Anterior cingulate cortex (tissue), 58 donors: ENCODE measurements at places on chromosomes 2 and 18.

GRCh38 chr2:160679686-160680085, 186.1 kb upstream of the RBMS1 start:
- no peak for DNase-seq

DNA sequence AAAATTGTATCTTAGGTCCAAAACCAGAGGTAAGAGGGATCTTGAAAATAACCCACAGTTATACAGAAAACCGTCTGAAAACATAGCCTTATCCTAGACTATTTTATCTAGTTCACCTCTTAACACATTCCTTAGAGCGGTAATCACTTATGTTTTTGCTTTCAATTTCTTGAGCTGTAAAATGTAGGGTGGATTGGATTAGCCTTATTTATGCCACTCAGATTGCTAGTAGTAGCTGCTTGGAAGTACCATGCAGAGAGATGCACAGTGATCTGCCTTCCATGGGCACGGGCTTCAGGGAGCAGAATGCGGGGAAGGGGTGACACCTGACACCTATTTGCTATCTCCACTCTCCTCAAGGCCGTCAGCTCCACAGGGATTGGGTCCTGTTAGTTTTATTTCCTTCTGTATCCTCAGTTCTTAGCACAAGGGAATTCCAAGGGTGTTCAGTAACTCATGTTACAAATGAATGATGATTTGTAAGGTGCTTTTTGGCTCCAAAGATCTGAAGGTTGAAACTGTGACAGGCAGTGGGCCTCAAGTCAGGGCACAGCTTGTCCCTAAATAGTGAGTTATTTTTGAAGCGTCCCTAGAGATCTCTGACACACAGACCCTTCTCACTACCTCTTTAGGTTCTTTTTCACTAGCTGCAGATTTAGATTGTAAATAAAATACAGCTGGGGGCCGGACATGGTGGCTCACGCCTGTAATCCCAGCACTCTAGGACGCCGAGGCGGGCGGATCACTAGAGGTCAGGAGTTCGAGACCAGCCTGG, 64.0 kb upstream of the PMAIP1 start:
- DNase-seq: no peak

DNA sequence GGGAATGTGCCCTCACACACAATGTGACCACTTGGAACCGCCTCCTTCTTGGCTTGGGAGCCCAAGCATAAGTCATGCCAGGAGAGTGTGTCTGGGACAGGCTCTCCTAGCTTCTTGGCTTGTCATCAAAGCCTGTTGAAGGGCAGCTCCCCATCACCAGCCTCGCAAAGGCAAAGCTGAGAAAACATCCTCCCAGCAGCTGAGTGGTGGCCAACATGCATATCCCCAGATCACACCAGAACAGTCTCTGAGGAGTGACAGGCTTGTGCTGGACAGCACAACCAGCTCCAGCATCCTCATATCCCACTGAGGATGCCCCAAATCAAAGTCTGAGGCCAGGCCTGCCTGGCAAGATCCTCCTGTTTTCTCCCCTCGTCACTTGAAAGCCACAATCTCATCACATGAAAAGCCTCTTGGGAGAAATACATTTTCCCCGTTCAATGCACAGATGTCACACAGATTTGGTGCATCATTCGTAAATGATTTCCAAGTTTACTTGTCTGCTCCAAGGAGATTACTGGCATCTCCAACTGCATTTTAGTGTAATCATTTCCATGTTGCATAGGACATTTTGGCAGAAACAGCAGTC, 269.3 kb downstream of the TTC32 start:
- DNase-seq: no peak

DNA sequence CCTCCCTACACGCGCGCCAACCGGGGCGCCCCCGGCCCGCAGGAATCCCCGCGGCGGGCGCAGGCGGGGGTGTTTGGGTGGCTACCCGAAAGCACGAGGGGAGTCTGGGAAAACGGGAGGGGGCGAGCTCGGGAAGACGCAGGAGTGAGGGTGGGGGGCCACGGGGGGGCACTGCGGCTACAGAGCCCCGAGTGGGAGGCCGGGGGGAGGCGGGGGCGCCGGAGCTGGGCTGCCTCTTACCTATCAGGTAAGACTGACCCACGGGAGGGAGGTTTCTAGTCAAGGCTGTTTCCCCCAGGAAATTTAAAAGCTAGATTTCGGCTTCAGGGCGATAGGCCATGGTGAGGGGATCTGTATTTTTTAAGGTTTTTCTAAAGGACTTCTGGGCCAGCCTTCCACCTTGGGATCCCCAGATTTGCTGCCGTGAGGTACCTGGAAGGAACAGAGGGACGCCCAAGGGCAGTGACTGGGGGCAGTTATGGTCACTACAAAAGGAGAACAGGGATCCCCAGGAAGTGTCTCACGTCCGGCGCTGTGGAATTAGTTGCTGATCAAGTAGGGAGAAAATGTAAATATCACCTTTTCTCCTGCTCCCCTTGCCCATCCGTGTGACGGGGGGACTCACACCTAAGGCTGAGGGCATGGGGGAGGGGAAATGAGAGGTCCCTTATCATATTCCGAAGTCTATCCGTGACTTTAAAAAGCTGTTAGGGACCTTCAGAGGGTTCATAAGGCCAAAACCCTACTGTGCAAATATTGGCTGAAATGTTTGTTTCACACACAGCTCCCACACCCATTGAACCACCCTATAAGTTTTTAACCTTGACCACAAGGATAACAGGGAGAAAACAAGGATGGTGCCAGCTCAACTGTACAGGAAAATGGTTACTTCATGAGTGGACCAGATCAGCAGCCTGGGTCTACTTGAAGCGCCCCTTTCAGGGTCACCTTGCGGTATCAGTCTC, 638 bp upstream of the IRS1 start:
- DNase-seq: no peak

DNA sequence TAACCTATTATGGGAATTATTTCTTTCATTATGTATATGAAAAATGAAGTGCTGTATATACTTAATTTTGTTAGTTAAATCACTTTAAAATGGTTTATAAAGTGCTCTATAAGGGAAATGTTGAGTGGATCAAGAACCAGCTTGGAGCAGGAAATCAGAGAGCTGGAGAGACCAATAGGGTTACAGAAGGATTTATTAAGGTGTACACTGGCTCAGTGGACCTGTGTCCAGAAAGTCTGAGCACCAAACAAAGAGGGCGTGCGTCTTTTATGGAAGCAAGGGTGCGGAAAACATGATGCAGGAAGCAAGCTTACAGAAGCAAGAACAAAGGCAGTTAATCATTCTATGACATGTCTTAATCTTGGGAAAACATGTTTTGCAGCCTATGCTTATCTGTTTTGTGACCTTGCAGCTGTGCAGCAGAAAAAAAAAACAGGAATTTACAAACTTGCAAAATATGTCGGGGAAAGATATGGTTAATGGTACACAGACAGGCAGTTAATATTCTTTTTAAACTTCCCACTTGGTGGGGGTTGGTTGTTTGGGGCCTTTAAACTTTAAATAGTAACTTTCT, 65.2 kb upstream of the SLC35G4 start:
- no peak for DNase-seq

DNA sequence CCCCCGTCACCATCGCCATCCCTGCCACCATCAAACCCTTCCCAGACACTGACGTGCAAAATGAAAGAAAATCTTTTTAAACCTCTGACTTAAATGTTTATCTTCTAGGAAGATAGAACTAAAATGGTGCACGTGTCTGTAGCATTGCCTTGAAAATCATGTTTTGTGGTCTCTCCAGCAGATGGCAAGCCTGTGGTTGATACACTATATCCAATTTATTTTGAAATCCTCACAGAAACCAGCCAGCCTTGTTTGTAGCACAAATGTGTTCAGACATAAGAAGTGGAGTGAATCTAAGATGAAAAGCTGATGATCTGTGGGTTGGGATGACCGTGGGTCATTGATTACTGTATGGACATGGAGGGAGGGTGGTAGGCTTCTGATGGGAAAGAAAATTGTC, 436.2 kb upstream of the SMIM21 start:
- DNase-seq: no peak

DNA sequence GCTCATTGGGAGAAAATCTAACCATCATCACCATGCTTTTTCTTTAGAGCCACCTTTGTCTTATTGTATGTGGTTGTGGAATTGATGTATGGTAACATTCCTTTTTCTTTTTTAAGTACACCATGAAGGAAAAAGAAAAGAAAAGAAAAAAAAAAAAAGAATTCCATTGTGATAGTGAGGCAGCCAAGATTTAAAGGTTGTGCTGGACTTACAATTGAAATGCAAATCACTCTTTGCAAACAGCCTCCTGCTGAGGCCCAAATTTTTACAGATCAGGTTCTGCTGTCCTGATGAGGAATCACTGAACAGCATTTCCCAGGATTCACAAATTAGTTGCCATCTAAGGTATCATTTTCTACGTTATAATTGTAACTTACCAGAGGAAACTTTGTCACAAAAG, 1101.0 kb upstream of the FANCL start:
- DNase-seq: no peak

- no peak for DNase-seq
These were observed 63.5 kb downstream of the COL5A2 start for GRCh38 chr2:189116087-189116486.

- no peak for DNase-seq
These were observed 234.0 kb downstream of the BCL2 start for GRCh38 chr18:63085611-63086010.

DNA sequence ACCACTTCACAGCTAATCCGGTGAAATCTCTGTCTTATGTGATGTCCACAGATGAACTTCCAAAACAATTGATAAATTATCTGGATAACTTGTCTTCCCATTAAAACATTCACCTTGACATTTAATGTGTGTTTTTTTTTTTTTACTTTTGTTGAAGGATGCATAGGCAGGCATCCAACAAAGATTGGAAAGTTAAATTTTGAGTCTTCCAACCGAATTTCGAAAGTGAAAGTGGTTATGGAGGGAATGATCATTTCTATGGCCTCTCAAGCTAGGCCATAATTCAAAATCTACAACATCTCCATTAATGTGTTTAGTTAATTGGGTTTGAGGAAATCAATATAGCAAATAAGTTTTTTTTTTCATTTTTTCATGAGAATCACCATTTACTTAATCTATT, 1495.5 kb upstream of the ACVR2A start:
- DNase-seq: no peak

GRCh38 chr18:6885992-6886796, 156.7 kb downstream of the ARHGAP28 start:
- DNase-seq: no peak

GRCh38 chr2:217113491-217113890, 253.6 kb upstream of the TNP1 start:
- no peak for DNase-seq

GRCh38 chr2:71910277-71910676, 237.4 kb downstream of the CYP26B1 start:
- no peak for DNase-seq

DNA sequence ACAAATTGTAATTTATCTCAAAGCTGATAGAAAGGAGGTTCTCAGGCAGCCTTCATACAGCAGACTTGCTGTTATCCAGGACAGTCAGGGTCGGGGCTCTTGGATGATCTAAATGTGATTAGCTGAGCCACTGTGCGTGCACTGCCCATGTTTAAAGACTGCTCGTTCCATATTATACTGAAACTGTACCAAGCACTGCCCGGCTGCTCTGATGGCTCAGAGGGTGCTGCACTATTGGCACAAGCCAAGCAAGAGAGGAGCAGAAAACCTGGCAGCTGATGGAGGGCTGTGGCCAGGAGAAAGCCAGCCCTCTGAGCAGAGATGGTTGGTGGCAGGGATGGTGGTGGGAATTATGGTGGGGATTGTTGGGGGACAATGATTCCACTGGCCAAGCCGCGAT, 63.4 kb downstream of the COL6A3 start:
- no peak for DNase-seq

- DNase-seq: no peak
These were observed 6.6 kb downstream of the EMX1 start for GRCh38 chr2:72923833-72924352.

DNA sequence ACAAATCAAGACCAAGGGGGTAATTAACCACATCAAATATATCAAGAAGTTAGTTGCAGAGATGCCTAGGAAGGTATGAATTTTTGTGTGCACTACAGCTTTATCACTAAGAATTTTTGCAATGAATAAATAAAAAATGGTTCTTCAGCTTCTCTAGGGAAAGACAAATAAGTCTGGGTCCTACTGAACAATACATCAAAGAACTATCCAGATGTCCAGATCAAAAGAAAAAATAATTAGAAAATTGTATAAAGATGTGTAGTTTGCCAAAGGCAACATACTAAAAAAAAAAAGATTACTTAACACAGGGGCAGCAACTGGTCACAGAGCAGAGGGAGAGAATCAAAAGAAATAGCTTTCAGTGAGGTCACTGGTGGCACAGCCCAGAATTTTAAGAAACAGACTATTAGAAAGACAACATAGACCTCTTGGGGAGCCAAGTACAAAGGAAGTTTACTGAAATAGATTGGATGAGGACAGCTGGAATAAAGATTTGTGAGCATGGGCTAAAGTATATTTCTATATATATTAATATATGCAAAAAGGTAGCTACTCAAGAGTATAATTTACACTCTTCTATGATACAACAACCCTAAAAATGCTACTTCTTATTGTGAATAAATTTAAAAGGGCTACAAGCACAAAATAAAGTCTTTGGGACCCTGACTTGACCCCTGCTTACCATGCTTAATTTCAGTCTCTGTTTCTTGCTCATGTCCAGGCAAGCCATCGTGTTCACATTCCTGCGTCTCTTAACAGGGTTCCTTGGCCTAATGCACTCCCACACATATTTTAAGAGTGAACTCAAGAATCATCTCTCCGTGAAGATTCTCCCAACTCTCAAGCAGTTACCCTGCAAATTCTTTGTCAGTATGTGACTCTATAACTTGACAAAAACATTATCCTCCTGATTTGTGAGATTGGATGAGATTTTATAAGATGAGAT, 99.0 kb upstream of the GRB14 start:
- DNase-seq: no peak

- no peak for DNase-seq
These were observed 66.4 kb upstream of the MSH2 start for GRCh38 chr2:47336259-47337238.

DNA sequence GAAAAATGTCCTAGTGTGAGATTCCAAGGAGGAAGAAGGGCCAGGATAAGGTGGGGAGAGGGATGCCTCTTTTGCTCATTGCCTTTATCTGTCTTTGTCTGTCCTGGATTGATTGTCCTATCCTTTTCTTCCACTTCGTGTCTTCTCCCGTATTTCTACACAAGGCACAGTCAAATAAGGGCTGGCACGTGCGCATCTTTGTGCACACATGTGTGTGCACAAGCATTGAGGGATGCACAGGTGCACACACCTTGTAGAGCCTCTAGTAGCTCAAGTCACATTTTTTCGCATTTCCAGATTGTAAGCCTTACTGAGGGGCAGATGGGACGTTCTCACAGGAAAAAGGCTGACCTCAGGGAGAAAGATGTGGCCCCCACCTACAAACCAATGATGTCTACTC, 170.2 kb upstream of the TNP1 start:
- DNase-seq: no peak
